ENCODE measurements at places on chromosomes 4 and X.

DNA sequence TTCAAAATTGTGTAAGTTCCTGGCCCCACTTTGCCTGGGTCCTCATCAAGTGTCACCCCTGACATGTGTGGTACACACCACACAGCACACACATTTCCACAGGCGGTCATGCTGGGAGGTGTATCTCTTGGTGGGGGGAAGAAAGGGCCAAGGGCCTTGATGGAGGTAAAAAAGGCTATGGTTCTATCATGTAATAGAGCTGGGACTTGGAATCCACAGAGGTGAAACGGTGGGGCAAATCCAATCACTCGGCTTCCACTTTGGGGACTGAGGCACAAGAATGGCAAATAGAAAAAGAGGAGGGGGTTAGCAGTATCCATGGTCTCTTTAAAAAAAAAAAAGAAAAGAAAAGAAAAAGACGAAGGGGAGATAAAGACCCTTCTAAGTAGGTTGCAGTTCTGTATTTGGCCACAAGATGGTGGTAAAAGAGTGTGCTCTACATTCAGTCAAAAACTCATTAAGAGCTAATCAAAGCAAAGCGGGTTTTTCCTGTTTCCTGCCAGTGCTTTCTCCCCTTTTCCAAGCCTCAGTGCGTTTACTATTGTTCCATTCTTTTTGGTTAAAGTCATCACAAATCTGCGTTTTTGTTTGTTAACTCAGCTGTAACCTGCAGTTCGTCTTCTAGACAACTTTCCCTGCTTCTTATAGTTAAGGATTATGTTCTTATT is 37.0 kb upstream of the ATP6AP2 start:
- DNase-seq: no peak

DNA sequence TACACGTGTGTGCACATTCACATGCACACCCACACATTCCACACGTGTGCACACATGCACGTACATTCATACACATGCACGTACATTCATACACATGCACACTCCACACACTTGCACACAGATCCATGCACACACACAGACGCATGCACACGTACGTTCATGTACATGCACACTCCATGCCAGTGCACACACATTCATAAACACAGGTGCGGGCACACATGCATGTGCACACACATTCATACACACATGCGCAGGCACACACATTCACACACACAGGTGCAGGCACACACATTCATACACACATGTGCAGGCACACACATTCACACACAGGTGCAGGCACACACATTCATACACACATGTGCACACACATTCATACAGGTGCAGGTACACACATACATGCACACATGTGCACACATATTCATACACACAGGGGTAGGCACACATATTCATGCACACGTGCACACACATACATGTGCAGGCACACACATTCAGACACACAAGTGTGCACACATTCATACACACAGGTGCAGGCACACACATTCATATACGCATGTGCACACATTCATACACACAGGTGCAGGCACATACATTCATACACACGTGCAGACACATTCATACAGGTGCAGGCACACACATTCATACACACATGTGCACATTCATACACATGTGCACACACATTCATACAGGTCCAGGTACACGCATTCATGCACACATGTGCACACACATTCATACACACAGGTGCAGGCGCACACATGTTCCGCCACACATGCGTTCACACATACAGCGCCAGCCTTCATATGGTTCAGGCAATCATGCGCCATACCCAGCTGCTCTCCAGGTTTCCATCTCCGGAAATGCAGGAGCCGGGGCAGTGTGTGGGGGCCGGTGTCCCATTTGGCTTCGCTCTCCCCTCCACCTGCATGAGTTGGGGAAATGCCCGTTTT is 124.8 kb downstream of the HMX1 start:
- no peak for DNase-seq

DNA sequence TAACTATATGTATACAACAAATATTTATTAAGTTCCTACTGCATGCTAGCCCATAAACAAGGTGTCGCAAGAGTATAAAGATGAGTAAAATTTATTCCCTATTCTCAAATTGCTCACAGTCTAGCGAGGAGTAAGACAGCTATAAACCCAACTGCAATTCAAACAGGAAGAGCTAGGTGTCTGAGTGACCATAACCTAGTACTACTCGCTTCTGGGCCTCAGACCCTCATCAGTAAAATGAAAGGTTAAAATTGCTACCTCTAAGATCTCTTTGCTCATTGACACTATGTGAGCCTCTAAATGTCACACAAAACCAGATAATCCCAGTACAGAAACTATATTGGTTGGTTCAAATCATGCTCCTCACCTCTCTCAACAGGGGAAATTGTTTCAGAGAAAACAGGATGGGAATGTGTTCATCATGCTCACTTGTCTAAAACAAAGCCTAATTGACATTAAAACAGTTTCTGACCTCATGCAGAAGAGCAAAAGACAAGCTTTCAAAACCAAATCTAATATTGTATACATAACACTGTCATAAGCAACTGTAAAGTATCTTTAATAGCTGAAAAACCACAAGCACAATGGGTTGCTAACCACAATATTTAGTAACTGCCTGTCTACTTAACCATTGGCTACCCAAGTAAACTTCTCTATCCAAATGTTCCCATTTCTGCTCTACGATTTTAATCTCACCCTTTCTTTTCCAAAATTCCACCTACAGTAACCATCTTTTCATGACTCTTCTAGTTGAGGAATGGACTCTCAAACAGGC is 264.6 kb upstream of the FMR1 start:
- no peak for DNase-seq

- DNase-seq: no peak
These were observed 40.1 kb downstream of the FAM241A start for GRCh38 chr4:112185334-112185733.

DNA sequence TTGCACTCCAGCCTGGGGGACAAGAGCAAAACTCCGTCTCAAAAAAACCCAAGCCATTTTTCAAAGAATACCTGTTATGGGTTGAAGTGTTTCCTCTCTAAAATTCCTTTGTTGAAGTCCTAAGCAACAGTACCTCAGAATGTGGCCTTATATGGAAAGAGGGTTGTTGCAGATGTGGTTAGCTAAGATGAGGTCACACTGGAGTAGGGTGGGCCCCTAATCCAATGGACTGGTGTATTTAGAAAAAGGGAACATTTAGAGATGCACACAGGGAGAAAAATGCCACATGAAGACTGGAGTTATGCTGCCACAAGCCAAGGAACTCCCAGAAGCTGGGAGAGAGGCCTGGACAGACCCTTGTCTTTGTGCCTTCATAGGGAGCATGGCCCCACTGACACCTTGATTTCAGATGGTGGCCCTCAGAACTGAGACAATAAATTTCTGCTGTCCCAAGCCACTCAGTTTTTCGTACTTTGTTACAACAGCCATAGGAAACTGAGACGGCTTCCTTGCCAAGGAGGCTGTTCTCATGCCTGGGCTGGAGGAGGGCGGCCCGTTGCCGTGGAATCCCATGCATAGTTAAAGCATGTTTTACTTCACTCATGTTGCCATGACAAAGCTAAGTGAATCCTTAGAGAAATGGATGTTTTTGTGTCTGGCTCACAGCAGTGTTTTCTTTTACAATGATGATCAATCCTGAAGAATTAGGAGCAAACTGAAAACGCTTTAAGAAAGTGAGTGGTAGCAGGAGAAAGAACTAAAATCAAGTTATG is 16.5 kb downstream of the TRAPPC2 start:
- no peak for DNase-seq
